ENCODE measurements at places on chromosomes 12 and 14.

- DNase-seq, result no peak
Measured at GRCh38 chr12:47752552-47752951, 6.1 kb downstream of the RAPGEF3 start.

DNA sequence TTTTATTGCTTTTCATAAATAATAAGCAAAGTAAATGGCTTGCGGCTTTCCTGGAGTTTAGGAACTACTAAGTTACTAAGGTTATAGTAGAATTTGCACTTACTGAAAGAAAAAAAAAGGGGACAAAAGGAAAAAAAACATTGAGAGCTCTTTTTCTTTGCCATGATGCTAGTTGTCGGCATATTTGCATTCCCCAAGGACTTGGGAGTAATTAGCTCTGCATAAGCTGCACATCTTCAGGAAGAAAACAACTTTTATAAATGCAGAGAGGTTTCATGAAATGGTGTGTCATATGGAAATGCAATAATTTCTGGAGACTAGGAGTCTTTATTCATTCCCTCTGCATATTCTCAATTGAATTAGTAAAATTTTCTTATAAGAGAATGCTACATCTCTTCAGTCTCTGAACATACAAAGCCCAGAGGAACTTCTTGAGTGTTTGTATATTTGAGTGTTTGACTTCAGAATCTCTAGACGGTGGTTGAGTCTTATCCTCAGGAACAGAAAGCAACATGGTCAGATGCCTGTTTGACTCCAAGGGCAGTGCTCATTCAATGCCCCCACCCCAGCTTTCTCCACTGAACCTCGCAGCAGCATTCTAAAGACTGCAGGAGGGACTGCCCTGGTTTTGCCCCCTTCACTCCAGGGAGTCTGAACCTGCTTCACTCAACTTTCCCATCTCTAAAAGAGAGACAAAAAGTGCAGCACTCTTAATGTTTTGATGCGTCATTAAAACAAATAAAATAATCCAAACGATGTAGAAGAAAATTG lies 158.9 kb upstream of the EEA1 start:
- DNase-seq, result no peak

DNA sequence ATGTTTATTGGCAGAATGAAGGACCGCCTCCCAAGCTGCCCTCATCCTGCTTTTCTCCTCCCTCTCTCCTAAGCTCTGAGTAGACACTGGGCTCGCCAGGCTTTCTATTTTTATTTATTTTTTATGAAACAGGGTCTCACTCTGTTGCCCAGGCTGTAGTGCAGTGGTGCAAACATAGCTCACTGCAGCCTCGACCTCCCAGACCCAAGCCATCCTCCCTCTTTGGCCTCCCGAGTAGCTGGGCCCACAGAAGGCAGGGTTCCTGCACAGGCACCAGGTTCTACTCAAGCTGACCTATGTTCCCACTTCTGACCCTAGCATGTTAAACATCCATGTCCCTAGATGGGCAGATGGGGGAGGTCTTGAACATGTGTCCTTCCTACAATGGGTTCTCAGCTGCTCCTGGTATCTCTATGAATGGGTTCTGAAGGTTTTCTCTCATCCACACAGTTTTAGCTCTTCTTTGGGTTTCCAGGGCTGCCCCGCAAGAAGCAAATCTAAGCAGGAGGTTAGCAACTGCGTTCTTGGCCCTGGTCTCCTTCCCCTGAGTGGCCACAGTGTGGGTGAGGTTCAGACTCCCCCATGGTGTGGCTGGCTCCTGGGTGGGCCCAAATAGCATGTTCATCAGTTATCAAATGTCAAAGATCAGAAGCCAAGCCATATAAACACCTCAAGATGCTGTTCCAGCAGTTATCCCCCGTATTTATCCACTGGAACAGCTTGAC lies 167.3 kb downstream of the ZFP36L1 start:
- no peak for DNase-seq

- no peak for DNase-seq
Measured at GRCh38 chr14:101475456-101476257, 85.6 kb upstream of the DIO3 start.

GRCh38 chr14:73662487-73662943 lies 17.7 kb downstream of the DNAL1 start:
- no peak for DNase-seq

DNA sequence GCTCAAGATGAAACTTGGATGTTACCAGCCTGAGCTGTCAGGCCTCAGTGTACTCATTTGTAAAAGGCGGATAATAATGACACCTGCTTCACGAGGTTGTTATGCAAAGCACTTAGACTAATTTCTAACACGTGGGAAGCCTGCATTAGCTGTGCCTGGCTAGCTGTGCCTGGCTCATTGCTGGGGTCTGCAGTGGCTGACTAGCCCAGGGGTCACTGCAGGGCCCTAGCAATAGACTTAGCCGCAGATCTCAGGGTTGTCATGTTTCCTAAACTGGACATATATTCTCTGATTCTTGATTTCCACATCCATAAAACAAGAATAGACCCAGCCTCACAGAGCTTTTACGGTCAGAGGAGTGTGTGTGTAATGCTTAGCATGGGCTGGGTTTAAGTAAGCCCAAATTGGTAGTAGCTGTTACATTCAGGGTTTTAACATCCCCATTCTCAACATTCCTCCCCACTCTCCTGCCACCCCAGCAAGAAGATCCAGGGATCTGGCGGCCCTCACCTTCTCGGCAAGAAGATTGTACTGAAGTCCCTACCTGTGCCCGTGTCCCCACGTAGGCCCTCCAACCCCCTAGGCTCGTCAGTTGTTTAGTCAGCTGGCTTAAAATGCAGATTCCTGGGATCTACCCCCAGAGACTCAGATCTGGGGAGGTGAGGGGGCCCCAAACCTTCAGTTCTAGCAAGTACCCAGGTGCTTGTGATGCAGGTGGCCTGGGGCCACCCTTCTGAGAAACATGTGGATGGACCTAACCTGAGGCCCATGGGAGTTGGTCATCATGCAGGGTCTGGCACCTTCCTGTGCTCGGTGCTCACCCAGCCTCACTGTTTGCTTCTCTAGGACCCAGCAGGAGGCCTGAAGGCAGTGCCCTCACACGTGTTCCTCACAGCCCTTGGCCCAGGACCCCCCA lies 8.6 kb downstream of the NR4A1 start:
- DNase-seq, result no peak

DNA sequence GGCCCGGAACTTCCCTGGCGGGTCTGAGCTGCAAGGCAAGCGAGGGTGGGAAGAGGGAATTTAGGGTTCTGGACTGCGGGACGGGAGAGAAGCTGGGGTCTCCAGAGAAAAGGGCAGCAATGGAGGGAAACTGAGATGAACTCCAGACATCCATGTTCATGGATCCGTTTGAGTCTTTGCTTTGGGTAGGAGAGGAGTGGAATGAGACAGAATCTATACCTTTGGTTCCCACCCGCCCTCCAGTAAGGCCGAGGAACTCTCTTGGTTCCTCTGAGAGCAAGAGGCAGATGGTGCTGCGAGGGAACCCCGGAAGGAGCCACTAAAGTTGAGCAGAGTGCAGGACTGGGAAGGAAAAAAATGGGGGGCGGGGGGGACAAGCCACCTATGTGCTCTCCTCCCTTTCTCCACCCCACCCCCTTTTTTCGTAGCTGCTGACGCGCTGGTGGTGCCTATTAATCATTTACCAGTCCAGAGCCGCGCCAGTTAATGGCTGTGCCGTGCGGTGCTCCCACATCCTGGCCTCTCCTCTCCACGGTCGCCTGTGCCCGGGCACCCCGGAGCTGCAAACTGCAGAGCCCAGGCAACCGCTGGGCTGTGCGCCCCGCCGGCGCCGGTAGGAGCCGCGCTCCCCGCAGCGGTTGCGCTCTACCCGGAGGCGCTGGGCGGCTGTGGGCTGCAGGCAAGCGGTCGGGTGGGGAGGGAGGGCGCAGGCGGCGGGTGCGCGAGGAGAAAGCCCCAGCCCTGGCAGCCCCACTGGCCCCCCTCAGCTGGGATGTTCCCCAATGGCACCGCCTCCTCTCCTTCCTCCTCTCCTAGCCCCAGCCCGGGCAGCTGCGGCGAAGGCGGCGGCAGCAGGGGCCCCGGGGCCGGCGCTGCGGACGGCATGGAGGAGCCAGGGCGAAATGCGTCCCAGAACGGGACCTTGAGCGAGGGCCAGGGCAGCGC lies 1.2 kb downstream of the SSTR1 start:
- DNase-seq, result no peak

DNA sequence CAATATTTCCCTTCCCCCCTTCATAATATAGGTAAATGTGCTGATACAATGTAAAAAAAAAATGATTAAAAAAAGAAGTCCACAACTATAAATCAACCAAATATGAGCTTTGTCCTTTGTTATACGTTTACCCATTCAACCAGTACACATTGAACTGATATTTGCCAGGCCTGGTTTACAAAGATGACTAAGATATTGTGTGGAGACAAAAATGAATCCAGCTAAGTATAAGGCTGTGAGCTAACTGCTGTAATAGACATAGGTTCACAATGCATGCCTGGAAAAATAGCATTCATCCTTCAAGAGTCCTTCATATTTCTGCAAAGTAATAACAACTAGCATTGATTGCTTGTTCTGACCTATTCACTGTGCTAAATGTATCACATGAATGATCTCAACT lies 6.9 kb downstream of the C12orf56 start:
- DNase-seq, result no peak

- no peak for DNase-seq
Measured at GRCh38 chr12:119020406-119021360, 39.3 kb downstream of the SRRM4 start.

DNA sequence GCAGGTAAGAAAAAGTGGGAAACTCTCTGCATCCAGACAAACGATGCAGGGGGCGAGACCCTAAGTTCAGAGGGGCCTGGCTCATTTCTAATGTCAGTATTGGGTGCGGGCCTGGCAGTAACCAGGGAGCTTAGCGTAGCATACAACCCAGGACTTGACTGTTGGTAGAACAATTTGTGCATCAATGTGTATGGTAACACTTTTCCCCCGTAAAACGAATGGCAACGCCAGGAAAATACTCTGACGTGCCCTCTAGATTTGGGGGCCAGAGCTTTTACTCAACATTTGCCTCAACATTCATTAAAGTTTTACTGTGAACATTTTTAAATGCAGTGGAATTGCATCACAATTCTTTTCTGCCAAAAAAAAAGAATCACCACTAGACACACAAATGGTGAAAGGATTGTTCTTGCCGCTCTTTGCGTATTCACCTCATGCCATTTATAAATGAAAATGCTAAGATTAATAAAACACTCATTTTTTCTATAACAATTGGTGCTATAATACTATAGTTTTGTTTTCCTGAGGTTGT lies 867 bp downstream of the RHOJ start:
- no peak for DNase-seq

- DNase-seq, result no peak
Measured at GRCh38 chr12:59619461-59620240, 23.8 kb downstream of the SLC16A7 start.

DNA sequence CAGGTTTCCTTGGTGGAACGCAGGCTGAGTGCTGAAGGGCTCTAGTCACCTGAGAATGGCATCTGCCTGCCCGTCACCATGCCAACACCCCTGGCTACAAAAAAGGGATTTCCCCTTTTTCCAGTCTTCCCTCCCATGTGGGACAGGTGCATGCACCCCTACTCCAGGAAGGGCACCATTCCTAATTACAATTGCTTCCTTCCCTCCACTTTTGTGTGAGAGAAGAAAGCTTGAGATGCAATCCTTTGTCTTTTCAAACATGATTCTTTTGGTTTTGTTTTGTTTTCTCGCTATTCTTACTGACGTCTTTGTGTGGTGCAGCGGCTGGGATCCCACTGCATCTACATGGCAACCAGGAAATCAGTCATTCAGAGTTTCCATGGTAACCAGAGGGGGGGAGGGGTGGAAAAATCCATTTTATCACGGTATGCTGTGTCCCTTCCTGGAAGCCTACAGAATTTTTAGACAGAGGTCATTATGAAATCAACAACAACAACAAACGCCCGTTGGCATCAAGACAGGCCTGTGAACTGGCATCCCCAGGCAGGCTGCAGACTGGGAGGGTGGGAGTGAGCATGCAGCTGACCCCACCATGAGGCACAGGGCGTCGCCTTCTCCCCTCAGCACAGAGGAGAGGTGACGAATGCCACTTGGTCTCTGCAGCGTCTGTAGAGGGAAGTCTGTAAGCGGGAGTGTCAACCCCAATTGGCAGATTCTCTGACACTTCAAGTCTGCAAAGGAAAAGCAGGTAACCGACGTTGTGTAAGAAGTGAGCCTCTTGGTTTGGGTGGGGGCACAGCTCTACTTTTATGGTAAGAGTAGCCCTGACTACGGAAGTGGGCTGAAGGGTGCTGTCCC lies 13.6 kb upstream of the GNG2 start:
- no peak for DNase-seq

- DNase-seq, result no peak
Measured at GRCh38 chr14:21428930-21429329, 27.0 kb downstream of the CHD8 start.

GRCh38 chr12:103128862-103129501 lies 171.5 kb downstream of the ASCL1 start:
- DNase-seq, result no peak

DNA sequence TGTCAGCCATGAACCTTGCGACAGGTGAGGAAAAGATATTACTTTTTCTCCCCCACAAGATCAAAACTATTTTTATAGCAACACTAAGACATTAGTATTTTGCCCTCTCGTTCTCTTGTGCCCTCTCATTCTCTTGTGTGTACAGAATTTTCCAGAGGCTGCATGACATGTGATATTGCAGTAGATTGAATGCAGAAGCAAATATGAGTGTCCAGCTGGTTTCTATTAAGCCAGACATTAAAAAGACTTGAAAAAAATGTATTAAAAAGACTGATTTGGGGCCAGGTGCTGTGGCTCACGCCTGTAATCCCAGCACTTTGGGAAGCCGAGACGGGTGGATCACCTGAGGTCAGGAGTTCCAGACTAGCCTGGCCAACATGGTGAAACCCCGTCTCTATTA lies 63.7 kb upstream of the ZFP36L1 start:
- DNase-seq, result no peak

DNA sequence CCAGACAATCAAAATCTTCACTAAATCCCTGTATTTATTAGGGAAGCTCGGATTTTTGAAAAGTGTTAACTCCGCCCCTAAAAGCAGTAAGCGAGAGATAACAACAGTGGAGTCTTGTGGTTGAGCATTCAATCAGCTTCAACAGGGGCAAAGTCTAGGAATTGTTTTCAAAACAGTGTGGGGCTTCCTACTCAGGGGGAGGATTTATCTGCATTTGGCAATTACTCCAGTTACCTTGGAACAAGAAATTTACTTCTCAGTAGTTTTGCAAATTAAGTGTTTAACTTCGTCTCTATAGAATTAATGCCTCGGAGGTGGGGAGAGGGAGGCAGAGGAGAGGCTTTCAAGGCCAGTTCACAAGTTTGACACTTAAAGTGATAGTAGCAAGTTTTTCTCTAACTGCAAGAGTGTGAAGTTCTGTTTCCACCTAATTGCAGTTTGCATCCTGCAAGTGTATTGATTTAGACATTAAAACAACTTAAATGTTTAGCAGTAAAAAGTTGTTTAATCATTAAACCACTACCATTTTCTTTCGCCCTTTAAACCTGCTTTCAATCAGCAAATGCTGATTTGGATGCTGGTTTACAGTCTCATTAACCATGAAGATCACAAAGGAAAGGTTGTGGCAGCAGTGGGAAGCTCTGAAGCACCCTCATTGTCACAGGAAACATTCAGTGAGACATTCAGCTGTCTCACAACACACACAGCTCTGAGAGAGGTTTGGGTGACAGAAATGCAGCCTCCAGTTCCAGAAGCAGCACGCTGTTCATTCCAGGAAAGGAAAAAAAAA lies 102.0 kb downstream of the HMGA2 start:
- DNase-seq, result no peak

GRCh38 chr12:58396239-58396638 lies 454.9 kb downstream of the ATP23 start:
- DNase-seq, result no peak

Measured in cortex of kidney (tissue), 1 donor.